Uterus (tissue), 4 donors: ENCODE measurements at places on chromosomes 6 and 20.

GRCh38 chr20:31551163-31552081 lies 37.2 kb downstream of the HM13 start:
- DNase-seq, result no peak

DNA sequence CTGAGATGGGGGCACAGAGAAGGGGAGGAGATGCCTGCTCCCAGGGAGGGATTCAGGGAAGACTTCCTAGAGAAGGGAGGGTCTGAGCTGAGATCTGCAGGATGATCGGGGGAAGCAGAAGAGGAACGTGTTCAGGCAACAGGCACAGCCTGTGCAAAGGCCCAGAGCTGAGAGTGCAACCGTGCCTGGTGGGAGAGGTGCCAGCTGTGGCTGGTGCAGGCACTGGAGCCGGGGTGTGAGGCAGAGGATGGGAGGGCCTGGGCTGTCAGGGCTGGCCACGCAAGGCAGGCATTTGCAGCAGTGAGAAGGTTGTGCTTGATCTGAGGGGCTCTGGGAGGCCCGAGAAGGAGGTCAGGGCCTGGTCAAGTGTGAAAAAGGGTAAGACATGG lies 27.7 kb downstream of the PTGIS start:
- DNase-seq, result no peak

DNA sequence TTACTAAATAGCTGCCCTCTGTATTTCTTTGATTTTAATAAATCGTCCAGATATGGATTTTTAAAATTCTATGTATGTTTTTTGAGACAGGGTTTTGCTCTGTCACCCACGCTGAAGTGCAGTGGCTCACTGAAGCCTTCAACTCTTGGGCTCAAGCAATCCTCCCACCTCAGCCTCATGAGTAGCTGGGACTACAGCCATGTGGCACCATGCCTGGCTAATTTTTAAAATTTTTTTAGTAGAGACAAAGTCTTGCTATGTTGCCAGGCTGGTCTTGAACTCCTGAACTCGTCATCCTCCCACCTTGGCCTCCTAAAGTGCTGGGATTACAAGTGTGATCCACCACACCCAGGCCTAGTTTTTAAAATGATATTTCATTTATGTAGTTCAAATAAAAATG lies 47.4 kb upstream of the DDR1 start:
- no peak for DNase-seq

GRCh38 chr20:54654450-54654849 lies 179.1 kb downstream of the DOK5 start:
- no peak for DNase-seq
